Psoas muscle (tissue), 8 donors: ENCODE measurements at places on chromosomes 2 and 18. TPM values are rescaled to one million over a fixed set of nuclear protein-coding genes. Genes with fewer than 3 reads are reported as not detected.
A peak's percentile ranks its signal among the peaks of the same experiment; 100 is the strongest.

DNA sequence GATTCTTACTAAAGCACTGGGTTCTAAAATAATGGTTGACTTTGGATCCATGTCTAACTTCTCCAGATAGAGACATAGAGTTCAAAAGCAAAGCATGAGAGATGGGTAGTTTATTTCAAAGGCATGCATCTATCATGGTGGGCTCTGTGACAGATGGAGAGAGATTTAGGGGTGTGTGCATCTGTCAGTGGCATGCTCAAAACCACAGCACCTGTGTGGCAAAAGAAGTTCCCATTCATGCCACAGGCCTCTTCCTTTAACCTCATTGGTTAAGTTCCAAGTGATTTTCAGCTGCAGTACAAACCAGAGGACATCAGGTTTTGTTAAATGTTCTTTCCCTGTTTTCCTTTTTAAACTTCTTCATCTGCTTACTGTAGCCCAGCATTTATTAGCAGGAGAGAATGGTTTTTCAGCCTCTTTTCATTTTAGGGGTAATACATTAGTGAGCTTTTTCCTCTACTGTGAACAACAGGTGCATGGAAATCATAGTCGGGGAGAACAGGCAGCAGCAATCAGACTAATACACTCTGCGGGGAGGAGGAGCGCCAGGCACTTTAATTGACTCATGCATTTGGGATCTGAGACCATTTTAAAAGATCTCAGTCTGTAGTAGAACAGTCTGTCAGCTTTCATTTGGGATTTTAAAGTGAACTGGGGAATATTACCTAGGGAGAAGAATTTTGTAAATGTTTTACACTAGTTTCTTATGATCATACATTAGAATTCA lies 52.4 kb upstream of the UPP2 start:
- DNase-seq: no peak

DNA sequence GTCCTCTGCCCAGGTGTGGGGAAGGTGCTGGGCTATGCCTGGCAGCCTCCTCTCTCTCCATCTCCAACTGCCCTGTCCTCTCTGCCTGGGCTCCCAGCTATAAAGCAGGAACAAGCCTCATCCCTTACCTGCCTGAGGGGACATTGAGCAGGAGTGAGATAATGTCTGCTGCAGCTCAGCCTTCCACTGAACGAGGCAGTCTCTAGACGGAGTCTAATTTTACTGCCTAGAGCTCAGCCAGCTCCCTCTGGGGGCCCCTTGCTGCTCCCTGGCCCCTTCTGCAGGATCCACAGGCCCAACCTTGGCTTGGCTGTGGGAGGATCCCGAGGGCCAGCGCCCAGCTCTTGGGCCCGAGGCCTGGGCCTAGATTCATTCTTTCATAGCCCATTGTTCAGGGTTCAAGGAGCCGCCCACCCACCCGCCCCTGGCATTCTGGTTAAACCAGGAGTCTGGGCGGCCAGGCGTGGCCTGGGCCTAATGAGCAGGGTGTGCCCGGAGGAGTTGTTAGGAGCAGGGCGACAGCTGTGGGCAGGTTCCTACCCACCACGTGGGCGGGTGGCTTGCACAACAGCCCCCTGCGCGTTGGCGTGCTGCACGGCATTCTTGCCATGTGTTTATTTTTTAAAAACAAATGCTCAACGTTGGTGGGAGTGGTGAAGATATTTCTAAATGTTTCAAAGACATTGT lies 44.6 kb downstream of the FOSL2 start:
- DNase-seq: peak; percentile 64

GRCh38 chr2:109031476-109032228 lies 42.6 kb upstream of the EDAR start:
- DNase-seq: peak; percentile 58

DNA sequence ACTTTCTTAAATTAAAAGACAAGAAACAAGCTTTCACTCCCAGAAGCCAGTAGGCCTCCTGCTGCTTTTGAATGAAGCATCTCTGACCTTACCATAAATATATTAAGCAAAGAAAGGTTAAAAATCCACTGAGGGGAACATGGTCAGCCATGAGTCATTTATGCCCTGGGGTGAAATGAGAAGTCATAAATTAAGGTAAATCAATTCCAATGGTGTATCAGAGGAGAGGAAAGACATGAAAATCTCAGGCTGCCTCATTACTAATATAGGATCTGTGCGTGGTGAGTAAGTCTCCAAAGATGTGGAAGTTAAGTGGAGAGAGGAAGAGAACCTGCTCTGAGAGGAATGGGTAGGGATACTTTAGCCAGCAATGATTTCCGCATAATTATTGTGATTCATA lies 292.3 kb upstream of the CHAC2 start:
- no peak for DNase-seq

DNA sequence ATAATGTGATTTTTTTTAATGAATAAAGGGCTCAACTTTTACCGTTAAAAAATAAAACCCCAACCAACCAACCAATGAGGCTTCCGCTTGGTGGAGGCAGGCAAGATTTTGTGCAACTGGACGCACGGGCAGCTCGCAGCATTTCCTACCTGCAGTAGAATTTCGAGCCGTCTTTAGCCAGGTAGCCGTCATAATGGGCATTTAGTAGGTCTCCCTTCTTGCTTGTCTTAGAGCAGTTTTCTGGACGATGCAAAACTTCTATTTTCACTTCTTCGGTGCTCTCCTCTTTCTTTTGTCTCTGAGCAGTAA lies 316 bp downstream of the FKBP7 start:
- DNase-seq: no peak

DNA sequence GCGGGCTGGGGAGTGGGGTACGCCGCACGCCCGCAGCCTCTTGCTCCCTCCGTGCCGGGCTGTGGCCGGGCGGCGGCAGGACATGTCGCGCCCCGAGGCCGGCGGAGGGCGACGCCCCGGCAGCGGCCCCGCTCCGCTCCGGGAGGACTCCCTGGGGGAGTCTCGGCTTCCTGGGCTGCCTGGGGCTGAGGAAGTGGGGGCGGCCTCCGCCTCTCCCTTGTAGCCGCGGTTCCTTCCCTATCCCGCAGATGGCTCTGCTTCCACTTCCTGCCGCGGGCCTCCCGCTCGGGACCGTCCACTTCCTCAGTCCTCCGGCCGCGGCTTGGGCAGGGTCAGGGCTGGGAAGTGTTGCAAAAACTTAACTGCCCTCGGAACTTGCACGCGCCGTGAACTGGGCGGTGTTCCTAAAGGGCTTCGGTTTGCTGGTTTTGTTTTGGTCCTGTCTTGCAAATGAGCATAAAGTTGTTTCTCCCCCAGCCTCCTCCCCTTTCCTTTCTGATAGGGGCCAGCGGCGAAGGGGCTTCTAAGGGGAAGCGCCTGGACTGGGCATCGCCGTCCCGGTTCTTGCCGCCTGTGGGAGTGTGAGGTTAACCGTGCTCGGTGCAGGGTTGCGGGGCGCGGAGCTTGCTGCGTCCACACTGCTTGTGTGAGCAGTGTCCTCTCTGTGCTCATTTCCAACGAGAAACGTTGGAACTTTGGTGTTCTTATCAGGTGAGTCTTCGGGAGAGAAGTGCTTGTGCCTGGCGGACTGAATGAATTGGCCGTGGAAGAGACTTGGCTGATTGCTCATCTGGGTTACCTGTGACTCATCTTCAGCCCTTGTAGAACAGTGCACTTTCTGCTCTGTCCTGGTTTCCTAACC lies 600 bp downstream of the RALB start:
- DNase-seq: peak; percentile 88

DNA sequence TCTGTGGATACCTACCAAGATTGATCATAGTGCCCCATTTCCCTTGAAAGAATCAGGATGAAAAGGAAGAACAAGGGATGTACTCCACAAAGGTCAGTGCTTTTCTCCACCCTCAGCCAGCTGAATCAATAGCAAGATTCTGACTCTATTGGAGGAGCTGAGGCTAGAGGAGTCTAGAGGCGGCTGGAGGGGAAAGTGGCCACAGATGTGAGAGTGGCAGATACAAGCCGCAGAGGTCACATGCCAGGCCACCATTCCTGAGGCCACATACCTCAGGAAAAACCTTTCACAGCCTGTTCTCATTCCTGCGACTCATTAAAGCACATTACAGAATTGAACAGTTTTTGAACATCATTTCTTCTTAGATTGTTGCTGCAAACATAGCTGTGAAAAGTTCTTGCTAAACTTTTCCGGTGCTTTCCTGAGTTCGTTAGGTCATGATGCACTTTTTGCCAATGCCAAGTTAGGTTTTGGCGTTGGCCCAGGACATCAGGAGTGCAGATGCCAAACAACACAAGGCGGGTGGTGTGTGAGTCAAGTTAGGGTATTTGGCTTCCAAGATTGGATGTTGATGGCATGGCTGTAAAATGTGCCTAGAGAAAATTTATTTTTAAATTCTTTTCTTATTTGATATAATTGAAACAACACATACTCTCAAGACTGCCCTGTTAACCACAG lies 160.7 kb upstream of the SP5 start:
- peak; percentile 18 for DNase-seq

- no peak for DNase-seq
Observed at GRCh38 chr2:180735799-180736198, 244.6 kb upstream of the UBE2E3 start.

GRCh38 chr2:85753525-85754312 lies at the start of gene ATOH8:
TSS of gene ATOH8 (plus strand) at chr2:85753991. CDS start at chr2:85754190, 199 bp downstream.
- peak; percentile 90 for DNase-seq

The FZD7 gene
- 10.3 TPM for total RNA-seq

The OTOF gene
- 1.6 TPM for total RNA-seq

The VIL1 gene
- not detected for total RNA-seq

The FSIP2 gene
- 0.34 TPM for total RNA-seq

The GALR1 gene
- total RNA-seq: not detected

The UGT1A5 gene
- total RNA-seq: not detected

The ILKAP gene
- 37.1 TPM for total RNA-seq

The MAP3K19 gene
- not detected for total RNA-seq

The L3MBTL4 gene
- 1.1 TPM for total RNA-seq

The PSTPIP2 gene
- total RNA-seq: 18.8 TPM
